Omental fat pad (tissue), 4 donors: ENCODE measurements at places on chromosomes 12 and 14. TPM values are rescaled to one million over a fixed set of nuclear protein-coding genes. Genes with fewer than 3 reads are reported as not detected.

The MYO1H gene
- total RNA-seq = not detected

DNA sequence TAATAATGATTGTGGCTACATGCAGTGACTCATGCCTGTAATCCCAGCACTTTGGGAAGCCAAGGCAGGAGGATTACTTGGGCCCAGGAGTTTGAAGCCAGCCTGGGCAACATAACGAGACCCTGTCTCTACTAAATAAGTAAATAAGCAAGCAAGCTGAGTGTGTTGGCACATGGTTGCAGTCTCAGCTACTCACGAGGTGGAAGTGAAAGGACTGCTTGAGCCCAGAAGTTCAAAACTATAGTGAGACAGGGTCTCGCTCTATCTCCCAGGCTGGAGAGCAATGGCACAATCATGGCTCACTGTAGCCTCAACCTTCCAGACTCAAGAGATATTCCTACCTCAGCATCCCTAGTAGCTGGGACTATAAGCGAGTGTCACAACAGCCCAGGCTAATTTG, 64.7 kb downstream of the RPS6KA5 start:
- DNase-seq = no peak

DNA sequence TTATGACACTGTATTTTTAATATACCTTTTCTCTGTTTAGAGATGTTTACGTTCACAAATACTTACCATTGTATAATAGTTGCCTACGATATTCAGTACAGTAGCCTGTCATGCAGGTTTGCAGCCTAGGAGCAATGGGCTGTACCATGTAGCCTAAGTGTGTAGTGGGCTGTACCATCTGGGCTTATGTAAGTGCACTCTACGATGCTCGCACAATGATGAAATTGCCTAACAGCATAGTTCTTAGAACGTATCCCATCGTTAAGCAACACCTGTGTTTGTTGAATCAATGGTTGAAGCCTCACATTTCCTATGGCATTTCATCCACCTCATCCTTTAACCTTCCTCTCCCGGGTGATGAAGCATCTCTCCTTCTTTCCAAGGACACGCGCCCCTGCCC, 12.5 kb upstream of the EML1 start:
- DNase-seq = no peak

The PIWIL1 gene
- not detected for total RNA-seq

The HOXC12 gene
- total RNA-seq = not detected

DNA sequence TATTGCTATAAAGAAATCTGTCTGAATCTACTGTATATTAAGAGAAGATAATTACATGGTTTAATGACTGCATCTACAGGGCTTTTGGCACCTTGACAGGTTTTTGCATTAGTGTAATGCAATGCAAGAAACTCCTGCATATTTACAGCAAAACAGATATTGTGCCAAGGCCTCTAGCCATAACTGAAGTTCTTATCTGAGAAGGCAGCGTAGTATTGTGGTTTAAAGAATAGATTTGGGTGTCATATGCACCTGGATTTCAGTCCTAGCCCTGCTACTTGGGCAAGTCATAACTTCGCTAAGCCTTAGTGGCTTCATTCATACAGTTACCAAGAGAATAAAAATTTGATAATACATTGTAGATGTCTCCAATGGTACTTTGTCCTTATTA, 350.1 kb downstream of the CCDC91 start:
- no peak for DNase-seq

DNA sequence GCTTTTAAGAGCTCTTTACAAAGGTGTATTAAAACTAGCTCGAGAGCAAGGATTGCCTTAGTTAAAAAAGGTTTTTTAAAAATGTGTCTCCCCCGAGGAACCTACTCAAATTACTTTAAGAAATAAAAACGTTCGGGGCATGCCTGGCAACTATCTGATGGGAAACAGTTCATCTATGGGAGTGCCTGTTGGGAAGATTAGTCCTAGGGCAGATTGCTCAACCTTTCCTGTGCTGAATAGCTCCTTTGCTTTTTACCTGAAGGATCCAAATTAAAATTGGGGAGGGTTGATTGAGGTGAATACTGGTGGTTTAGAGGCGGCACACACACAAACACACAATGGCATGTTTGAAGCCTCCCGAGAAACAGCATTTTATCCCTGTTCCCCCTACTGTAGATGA, 541.4 kb upstream of the ATP2B1 start:
- DNase-seq = no peak

The BTBD6 gene
- 67.3 TPM for total RNA-seq

The KRT82 gene
- total RNA-seq = not detected

DNA sequence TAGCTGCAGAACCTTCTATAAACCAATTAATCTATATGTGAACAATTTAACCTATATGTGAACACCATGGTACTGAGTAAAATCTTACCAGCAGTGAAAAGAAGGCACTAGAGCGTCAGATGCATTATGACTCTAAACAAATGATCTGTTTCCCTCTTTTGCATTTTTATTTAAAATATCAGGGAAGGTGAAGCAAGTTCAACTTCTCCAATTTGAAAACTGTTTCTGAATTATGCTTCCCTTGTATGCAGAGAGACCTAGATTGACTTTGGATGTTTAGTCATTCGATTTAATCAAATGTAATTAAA, 80.9 kb downstream of the DAD1 start:
- DNase-seq = no peak

DNA sequence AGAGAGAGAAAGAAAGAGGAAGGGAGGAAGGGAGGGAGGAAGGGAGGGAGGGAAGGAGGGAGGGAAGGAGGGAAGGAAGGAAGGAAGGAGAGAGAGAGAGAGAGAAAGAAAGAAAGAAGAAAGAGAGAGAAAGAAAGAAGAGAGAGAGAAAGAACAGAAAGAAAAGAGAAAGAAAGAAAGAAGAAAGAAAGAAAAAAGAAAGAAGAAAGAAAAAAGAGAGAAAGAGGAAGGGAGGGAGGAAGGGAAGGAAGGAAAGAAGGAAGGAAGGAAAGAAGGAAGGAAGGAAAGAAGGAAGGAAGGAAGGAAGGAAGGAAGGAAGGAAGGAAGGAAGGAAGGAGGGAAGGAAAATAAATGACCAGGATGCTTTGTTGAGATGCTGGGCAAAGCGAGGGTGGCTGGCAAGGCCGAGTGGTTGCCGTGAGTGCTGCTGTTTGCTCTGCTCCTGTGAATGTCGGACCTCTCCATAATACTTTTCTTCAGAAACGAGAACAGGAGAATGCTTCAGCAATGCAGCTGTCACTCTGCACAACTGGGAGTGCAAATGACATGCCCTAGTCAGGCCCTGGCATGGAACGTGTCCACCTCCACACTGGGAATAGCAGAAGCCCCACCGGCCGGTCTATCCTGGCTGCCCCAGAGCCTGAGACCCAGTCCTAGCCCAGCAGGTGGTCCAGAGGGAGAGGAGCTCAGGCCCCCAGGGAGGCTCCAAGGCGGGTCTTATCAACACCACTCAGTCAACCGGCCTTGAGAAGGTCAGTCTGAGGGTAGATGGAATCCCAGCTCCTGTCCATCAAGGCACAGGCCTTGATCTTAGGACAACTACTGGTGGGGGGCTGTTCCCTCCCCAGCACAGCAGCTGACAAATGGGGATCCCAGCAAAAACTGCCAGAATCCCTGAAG, 25.1 kb upstream of the EIF5 start:
- DNase-seq = no peak

- no peak for DNase-seq
Observed at GRCh38 chr14:68652433-68652690, 140.5 kb downstream of the ZFP36L1 start.

DNA sequence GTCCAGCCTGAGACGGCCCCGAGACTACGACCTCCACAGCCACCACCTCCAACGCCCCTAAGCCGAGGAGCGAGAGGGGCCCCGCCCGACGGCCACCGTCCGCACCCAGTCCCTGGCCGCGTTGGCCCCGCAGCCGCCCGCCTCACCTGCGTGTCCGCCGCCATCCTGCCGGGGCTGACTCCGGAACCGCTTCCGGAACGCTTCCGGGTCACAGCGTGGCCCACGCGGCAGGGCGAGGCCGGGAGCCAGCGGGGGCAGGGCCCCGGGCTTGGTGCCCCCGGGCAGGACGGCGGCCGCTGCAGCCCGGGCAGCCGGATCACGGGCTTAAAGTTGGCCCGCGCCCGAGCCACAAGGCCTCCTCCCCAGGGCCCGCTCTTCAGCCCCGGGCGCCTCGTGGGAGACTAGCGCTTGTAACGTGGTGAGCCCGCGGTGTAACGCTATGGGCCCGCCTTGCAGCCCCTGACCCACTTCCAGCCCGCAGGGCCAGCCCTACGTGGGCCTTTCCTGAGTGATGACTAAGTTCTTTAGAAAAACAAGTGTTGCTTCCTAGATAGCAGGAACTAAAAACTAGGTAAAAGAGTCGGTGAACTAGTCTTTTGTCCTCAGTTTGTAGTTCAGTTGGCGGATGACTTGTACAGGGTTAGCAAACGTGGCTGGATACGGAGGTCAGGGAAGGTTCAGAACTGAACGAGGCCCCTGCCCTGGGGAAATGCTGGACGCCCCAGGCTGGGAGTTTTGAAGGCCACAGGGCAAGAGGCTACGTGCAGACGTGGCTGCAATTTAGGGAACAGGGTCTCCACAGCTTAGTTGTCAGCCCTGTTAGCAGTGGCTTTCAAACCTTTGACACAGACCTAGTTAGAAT, at the start of gene GCN1:
GCN1 (minus strand) TSS at position 182 of the 862 bp plus-strand sequence; CDS start at position 164, 18 bp downstream.
- peak; percentile 46 for DNase-seq

The CD9 gene
- 181 TPM for total RNA-seq

DNA sequence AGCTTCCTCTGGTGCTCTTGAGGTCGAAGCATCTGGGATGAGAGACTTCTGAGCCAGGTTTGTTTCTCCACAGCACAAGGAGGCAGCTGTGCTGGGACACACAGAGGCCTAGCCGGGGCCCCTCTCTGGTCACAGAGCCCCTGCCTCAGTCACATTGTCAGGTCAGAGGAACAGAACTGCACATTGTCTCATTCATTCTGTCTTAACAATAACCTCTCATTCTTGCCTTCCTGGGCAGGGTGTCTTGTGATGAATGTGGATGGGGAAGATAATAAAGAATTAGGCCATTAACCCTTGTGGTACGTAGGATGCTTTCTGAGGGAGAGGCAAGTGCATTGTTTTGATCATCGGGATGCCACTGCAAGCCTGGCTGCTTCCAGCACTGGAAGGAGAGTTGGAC, 29.8 kb downstream of the FNTB start:
- DNase-seq = no peak

GRCh38 chr14:58107947-58108552, 44.0 kb downstream of the ARMH4 start:
- DNase-seq = no peak

DNA sequence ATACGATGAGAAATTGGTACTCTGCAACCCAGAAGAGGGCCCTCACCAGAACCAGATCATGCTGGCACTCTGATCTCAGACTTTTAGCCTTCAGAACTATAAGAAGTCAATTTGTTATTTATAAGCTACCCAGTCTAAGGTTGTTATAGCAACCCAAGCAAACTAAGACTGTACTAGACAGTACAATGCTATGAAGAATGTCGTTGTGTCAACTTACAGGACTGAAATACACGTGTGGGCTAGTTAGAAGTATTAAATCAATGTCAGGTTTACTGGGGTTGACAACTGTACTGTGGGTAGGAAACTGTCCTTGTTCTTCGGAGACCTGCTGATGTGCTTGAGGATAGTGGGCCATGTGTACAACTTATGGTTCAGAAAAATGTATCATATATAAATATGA, 19.7 kb downstream of the DUSP16 start:
- DNase-seq = no peak
